ENCODE measurements at places on chromosomes 4 and X.

- no peak for DNase-seq
These were observed 160.4 kb upstream of the MAMLD1 start for GRCh38 chrX:150202641-150203247.

- no peak for DNase-seq
These were observed 3.7 kb upstream of the NR0B1 start for GRCh38 chrX:30312858-30313257.

DNA sequence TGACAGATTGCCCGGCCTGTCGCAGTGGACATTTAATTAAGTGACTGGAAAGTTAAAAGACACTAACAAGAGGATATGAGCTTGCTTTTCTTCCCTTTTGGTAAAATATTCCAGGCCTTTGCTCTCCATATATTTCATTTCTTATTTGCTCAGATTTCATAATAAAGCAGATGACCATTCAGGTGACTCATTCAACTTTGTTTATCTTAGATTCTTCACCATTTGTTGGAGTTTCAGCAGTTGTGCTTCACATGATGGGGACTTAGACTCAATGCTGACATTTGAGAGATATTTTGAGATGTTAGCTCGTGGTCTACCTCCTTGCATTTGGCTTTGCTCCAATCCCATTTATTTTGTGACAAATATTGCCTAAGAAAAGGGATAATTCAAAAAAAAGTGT lies 312.2 kb downstream of the ARHGAP24 start:
- DNase-seq: no peak

DNA sequence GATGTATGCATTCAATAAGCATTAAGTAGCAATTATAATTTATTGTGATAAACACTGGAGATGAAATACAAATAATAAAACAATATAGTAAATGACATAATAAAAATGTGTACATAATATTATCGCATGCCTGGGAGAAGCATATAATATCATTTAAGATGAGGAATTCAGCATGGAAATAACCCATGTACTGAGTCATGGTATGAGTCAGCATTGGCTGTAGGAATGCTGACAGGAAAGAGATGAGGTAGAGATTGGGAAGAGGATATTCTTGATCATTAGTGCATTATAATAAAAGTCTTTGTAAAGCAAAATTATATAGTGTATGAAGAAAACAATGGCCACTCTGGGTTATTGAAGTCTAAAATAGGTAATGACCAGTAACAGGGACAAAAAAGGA lies 82.8 kb downstream of the MAGEB10 start:
- no peak for DNase-seq

DNA sequence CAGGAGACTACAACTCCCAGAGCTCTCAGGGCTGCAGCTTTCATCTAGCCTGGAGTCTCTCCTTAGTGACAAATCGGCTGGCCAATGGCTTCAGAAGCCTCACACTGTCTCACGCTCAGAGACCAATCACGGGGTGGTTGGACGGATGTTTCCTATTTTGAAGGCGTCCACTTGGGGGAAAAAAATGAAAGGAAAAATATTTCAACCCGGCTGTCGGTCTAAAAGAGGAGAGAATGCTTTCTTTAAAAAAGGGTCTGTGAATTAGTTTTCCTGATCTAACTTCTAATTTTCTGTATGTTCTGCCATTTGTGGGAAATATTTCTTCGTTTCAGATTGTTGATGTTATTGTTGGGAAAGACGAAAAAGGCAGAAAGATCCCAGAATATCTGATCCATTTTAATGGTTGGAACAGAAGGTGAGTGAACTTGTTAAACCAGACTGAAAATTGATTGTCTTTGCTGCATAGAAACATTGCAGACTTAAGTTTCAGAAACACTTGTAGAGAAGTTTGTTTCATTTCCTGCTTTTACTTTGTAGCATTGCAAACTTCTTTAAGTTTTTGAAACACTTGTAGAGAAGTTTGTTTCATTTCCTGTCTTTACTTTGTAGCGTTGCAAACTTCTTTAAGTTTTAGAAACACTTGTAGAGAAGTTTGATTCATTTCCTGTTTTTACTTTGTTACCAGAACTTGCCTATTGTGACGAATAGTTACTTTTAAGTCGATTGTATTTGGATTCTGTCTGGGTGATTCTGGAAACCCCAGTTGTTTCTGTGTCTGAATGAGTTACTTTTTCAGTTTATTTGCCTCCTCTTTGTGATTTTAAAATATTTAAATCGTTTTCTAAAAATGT lies 1.6 kb downstream of the MSL3 start:
- peak; percentile 77 for DNase-seq

GRCh38 chr4:115272185-115272584 lies 158.8 kb upstream of the NDST4 start:
- DNase-seq: no peak

GRCh38 chr4:117154251-117154650 lies 68.9 kb upstream of the TRAM1L1 start:
- no peak for DNase-seq

All from CD4-positive, alpha-beta T cell treated with Interleukin-17A for 4 hours (primary cell).